ENCODE measurements at places on chromosomes 3 and 15.

DNA sequence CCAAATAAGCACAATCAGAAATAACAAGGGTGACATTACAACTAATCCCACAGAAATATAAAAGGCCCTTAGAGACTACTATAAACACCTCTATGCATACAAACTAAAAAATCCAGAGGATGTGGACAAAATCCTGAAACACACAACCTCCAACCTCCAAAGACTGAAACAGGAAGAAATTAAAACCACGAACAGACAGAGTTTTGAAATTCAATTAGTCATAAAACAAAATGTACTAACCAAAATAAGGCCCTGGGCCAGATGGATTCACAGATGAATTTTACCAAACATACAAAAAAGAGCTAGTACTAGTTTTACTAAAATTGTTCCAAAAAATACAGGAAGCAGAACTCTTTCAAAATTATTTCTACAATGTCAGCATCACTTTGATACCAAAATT is 1043.6 kb downstream of the DIPK2A start:
- DNase-seq: no peak

DNA sequence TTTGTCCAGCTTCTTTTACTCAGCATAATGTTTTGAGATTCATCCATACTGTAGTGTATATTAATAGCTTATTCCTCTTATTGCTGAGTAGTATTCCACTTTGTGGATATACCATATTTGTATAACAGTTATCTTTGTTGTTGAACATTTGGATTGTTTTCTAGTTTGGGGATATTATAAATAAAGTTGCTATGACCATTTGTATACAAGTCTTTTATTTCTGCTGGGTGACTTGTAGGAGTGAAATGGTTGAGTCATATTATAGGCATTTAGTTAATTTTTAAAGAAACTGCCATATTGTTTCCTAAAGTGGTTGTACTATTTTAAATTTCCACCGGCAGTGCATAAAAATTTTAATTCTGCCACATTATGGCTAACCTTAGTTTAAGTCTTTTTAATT is 53.4 kb downstream of the RPL39L start:
- no peak for DNase-seq

DNA sequence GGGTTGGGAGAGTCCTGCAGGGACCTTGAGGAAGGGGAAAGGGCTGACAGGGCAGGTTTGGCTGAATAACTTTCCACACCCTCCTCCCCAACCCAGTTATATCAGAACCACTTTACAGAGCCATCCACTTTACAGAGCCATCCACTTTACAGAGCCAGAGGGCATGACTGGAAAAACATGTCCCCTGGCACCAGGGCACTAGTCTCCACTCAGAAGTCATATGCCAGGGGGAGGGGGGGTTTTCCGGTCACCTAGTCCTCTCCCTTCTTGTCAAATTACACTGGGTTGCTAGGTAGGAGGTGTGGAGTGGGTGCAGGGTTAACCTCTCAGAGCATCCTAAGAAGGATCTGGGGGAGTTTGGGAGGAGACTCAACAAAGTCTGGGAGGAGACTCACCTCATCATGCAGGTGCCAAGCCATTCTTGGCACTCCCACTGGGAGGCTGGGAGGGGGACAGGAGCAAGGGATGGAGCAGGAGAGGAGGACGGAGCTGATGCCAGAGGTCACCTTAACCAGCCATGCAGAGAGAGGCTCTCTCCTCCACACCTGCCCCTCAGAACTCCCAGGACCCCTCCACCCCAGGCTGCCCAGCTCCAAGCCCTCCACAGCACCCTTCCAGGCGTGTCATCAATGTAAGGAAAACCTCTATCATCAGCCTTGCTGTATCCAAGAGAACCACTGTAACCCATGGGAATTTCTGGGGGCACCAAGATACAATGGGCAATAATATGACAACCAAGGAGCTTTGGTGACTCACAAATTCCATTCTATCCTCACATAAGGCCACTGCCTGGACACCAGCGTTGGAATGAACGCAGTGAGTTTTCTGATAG is 1.7 kb downstream of the LRRC2 start:
- no peak for DNase-seq

DNA sequence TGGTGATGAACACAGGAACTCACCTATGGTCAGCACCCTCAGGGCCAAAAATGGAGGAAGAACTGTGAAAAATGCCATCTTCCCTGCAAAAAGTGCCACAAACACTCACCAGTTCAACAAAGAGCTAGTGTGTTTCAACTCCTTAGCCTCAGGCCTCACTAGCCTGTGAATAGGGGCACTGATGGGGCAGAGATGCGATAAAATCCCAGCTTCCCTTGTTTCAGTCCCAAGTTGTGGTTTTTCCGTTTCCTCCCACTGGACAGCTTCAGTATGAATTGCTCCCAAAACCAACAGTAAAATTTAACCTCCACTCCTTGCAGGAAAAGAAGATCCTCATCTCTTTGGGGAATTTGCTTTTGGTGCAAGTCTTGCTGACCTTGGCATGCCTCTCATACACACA is 117.4 kb upstream of the ADAMTS9 start:
- no peak for DNase-seq

GRCh38 chr3:37457378-37458065 is 283.1 kb upstream of the LRRFIP2 start:
- no peak for DNase-seq

GRCh38 chr3:156635973-156636372 is 38.4 kb upstream of the TIPARP start:
- no peak for DNase-seq

- DNase-seq: no peak
Observed at GRCh38 chr3:165389653-165390052, 193.5 kb upstream of the SLITRK3 start.

GRCh38 chr15:44694416-44694815 is 16.7 kb downstream of the PATL2 start:
- DNase-seq: no peak

Measured in activated naive CD4-positive, alpha-beta T cell treated with Interleukin-2 at 50 U/mL for 16 hours (primary cell).